ENCODE measurements at places on chromosomes 12 and 14.

DNA sequence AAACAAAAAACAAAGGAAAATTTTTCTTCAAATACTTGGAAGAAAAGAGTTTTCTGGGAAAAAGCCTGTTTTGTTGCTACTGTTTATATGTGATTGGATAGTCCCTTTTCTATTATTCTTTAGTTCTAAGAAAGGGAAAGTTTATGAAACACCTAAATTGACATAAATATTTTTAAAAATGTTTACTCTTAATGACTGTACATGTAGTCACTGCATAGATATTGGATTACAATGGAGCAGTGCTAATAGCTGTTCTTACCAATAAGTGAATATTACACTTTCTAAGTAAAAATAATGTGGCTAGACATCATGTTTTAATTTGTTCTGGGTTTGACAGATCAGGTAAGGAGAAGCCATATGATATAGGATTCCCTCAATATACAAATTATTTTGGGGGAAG is 352.7 kb upstream of the DIO2 start:
- DNase-seq: no peak

GRCh38 chr12:115386946-115387345 is 703.0 kb upstream of the TBX3 start:
- DNase-seq: no peak

GRCh38 chr14:82244791-82245190 is 711.1 kb upstream of the SEL1L start:
- no peak for DNase-seq

- no peak for DNase-seq
Observed at GRCh38 chr14:99654235-99654985, 9.5 kb downstream of the HHIPL1 start.

- DNase-seq: no peak
Observed at GRCh38 chr14:66072190-66073084, 413.7 kb upstream of the CCDC196 start.

GRCh38 chr12:107145397-107145796 is 52.0 kb upstream of the CRY1 start:
- no peak for DNase-seq

DNA sequence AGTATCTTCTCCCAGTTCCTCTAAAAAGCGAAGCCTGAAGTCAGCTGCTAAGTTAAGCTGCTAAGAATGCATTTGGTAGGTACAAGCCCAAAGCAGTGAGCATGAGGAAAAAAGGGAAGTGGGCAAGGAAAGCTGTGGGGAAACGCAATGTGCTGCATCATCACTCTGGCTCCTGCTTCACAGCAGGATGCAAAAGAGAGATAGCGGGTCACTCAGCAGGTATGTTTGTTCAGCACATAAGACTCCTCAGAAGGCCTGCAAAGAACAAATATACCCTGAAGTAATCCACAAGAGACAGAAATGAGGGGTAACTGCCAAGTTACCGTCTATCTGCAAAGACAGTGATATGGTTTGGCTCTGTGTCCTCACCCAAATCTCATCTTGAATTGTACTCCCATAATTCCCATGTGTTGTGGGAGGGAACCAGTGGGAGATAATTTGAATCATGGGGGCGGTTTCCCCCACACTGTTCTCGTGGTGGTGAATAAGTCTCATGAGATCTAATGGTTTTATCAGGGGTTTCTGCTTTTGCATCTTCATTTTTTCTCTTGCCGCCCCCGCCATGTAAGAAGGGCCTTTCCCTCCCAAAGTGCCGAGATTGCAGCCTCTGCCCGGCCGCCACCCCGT is 127.4 kb upstream of the EGLN3 start:
- DNase-seq: no peak

- no peak for DNase-seq
Observed at GRCh38 chr14:66496911-66497310, 10.7 kb downstream of the CCDC196 start.

DNA sequence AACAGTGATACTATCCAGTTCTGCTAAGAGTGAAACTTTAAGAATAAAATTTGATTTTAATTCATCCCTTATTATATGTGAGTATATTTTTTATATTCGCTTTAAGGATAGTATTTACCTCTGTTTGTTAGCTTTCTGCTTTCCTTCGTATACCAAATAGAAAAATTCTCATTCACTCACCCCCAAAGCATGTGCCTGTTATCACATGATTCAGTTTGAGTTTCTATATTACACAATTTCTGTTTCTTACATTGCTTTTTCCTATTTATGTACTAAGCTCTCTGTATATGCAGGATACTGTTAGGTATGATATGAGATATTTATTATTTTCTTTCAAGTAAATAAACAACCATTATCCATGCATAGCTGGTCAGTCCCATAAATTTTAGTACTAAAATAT is 275.2 kb downstream of the FBXL14 start:
- DNase-seq: no peak

DNA sequence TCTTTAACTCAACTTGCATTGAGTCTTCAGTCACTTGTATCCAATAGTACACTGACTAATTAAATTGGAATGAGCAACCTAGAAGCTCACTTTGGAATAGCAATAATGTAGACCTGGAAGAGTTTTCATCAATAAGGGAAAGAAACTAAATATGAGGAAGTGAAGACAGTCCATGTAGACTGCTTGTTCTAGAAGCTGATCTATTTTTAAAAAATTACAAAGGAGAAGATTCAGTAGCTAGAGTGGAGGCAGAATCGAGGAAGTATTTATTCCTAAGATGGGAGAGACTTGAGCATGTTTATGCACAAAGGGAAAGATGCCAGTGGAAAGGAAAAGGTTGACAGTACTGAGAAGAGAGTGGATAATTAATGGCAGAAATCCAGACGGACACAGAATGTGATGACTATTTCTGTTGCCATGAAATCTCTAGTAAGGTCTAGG is 156.3 kb upstream of the PDE3A start:
- DNase-seq: no peak

DNA sequence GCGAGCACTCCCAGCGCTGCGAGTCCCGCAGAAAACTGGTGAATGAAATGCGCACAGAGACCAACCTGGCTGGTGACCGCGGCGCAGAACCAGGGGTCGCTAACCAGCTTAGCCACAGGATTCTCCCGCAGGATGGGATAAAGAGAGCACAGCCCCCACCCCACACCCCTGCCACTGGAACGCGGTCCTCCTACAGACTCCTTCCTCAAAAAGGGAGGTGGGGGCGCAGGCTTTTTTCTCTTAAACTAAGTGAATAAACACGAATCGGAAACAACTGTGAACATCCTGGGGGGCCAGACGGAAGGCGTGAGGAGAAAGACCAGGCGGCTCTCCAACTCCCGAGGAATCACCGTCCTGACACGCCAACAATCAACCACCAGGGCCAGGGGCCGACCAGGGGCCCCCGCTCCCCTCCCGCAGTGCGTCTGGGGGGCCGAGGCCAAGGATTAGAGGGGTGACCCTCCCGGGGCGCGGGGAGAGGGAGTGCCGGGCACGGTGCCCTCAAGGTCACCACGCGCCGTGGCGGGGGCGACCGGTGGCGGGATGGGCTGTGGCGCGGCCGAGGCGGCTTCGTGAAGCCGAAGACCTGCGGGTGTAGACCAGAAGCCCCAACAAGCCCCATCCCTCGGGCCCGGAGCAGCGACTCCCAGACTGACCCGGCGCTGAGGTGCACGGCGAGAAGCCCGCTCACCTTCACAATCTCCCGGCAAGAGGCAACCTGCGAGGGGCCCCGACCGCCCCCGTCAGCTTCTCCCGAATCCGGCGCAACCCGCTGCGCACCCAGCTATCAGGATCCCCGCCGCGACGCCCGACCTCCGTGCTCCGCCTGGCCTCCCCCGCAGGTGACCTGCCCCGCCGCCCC is 704 bp downstream of the ATP2B1 start:
- peak; percentile 32 for DNase-seq

DNA sequence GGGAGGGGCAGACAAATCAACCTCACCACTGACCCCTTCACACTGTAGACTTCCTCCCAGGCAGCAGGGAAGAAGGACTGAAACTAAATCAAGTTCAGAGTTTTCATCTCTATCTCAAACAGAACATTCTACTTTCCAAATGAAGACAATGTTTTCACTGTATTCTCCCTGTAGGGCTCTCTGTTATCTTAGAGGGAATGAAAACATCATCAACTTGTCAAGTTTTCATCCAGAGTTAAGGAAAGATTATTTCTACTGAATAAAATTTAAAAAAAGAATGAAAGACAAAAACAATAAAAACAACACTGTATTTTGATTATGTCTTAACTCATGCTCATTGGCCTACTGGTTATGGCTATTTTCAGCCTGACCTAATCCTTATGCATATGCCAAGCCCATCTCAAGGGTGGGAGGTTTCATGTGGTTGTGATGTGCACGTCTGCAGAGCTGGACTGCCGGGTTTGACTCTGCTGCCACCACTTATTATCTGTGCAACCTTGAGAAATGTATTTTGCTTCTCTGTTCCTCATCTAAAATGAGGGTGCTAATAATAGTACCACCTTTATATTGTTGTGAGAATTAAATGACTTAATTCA is 152.0 kb upstream of the AVPR1A start:
- no peak for DNase-seq

DNA sequence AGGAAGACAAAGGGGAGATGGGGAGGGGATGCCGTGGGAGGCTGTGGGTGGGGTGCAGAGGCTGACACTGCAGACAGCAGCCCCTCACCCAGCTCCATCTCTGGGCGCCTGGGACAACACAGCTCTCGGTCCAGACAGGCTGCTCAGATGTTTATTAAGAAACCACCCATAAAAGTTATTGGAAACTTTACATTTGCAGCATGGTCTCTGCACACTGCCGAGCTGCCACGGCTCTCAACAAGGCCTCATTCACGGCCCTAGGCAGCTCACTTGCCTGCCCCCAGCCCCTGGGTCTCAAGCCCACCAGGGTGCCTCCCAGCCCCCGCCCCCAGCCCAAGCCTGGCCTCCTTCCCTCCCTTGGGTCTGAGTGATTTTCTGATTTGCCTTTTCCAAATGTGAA is 21.0 kb upstream of the COL2A1 start:
- DNase-seq: no peak

DNA sequence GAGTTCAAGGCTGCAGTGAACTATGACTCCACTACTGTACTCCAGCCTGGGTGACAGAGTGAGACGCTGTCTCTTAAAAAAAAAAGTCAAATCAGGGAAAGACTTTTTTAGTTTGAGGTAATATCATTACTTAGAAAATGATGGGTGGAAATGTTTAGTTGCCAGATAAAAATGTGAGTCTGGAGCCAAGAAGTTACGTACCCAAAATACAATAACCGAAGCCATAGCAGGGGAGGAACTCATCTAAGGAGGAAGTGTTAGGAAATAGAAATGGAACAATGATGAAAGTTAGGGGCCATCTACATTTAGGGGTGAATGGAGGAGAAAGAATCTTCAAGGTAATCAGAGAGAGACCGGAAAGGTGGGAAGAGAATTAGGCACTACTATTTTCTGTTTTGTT is 98.8 kb downstream of the DACT1 start:
- no peak for DNase-seq

DNA sequence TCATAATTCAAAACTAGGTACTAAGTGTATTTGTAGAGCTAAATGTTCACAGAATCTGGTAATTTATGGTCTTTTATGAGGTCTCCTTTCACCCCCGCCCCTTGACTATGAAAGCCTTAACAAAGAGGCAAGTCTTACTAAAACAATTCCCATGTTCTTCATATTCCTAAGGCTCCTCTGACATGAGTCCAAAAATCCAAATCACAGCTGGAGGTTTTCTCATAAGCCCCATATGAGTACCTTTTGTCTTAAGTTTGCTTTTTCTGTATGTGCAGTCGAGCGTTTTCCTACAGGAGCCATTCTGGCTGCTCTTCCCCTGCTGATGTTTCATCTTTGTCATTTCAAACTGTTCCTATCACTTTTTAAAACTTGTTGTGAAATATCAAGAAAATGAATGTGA is 55.2 kb downstream of the SIX1 start:
- DNase-seq: no peak

DNA sequence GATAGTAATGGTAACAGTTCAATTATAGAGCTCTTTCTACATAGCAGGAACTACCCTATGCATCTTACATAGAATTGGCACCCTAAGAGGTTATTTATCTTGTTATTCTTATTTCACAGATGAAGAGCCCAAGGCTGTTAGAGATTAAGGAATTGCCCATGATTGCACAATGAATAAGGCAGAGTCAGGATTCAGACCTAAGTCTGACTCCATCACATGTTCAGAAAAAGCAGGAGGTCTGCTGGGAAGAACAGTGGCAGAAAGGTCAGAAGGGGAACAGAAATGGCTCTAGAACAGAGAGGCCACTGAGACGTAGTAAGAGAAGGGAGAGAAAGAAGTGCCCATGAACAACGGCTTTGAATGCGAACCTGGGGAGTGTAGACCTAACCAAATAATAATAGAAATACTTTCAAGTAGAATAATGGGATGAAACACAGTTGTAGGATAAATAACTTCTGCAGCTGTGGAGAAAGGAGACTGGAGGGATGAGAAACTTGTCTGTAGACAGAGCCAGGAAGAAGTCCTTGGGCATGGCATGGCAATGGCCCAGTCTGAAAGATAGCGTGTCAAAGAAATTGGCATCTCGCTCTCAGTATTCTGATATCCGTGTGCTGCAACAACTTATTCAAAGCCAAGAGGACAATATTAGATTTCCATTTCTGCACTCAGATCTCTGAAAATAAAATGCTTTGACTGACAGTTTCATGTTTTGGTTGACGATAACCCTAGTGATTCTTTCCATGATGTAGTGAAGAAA is 17.6 kb downstream of the MYBPC1 start:
- DNase-seq: no peak

- no peak for DNase-seq
Observed at GRCh38 chr12:108910336-108910735, 30.4 kb downstream of the DAO start.

DNA sequence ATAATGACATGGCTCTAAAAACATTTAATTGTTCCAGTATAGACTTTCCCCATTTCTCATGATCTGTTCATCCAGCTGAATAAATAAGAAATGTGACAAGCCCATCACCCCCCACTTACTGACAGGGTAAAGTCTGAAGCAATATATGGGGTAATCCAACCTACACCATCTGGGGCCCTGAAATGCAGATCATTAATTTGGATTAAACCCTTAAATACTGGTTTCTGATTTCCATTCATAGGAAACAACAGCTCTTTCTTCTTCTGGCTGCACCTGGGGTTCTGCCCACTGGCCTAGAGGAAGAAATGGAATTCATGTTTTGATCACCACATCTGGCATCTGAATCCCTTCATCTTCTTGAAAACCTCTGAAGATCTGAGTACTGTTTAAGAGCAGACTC is 39.3 kb upstream of the ACSM4 start:
- no peak for DNase-seq

DNA sequence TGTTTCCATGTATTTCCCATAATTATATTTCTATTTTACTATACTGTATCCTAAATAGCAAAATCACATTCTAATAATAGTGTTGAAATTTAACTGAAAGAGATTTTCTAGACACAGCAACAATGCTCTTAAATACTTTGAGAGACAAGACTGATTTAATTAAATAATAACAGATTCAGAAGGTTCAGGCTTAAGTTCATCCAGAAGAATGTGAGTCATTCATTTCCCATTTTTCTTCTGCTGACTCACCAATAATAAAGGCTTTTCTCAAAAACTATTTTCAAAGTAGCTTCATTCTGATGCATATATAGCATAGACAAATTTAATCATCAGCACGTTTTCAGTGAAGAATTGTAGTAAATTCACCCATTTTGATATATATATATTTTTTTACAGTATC is 481.4 kb downstream of the MDGA2 start:
- DNase-seq: no peak

GRCh38 chr12:55818140-55818728 is 393 bp downstream of the ORMDL2 start:
- no peak for DNase-seq

- no peak for DNase-seq
Observed at GRCh38 chr12:96077081-96077480, 41.7 kb upstream of the LTA4H start.

- no peak for DNase-seq
Observed at GRCh38 chr12:107447336-107447735, 238.3 kb upstream of the PWP1 start.
